Activated gamma-delta T cell treated with anti-CD3 and anti-CD28 coated beads, Interleukin-2, amount 50 U/mL, for 16 hours (primary cell): ENCODE measurements at places on chromosomes 4 and X.

DNA sequence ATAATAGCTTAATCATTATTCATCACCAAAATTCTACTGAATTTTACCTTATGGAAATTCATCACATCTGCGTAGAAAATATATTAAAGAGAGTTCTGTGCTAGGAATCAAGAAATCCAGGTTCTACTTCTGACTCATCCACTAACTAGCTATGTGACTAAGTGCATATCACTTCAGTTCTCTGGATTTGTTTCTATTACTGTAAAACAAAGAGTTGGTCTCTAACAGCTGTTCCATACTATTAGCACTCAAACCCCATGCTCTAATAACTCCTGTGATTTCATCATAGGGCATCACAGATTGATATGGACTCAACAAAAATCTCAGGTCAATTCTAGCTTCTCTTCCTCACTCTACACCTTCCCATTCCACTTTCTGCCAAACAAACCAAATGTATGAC, 572.0 kb downstream of the INPP4B start:
- DNase-seq: no peak

DNA sequence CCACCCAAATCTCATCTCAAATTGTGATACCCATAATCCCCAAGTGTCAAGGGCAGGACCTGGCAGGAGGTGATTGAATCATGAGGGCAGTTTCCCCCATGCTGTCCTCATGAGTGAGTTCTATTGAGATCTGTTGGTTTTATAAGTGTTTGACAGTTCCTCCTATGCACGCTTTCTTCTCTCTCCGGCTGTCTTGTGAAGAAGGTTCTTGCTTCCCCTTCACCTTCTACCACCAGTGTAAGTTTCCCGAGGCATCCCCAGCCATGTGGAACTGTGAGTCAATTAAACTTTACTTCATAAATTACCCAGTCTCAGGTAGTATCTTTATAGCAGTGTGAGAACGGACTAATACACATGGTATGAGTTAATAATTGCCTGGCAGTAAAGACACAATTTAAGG, 581.7 kb upstream of the AMOT start:
- DNase-seq: no peak

DNA sequence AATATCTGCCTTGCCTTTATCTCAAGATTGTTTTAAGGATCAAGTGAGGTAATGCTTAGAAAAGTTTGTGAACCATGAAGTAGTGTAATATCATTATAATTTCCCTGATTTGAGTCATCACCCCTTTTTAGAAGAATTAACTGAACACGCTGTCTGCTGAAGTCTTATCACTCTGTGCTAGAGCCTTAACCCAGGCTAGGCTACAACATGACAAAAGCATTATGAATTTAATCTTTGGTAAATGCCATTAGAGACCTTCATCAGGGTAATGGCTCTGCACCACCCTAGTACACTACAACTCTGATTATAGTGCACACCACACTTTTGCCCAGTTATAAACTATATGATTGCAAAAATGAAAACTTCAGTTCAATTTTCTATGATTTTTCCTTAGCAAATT, 118.3 kb downstream of the ADGRL3 start:
- DNase-seq: no peak

- no peak for DNase-seq
Observed at GRCh38 chrX:18725310-18725943, 18.0 kb downstream of the PPEF1 start.

DNA sequence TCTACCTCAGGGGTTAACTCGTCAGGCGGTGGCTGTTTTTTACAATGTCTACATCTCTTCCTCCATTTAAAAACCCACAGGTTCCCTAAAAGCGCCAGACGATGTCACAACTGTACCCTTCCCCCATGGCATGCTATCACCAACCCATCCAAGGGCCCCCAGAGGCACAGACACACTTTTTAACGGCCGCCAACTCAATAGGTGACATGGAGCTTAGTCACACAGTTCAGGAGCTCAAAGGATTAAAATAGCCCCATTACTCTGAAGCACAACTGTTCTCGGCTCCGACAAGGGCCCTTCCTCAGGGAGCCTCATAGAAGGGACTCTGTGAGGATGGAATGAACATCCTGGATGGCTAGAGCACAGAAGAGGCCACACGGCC, 12.4 kb downstream of the SH3KBP1 start:
- no peak for DNase-seq

- no peak for DNase-seq
Observed at GRCh38 chr4:84648178-84648577, 65.3 kb downstream of the CDS1 start.

- DNase-seq: no peak
Observed at GRCh38 chr4:113781439-113782040, 20.0 kb upstream of the CAMK2D start.

- no peak for DNase-seq
Observed at GRCh38 chr4:185472103-185472542, 590 bp upstream of the CCDC110 start.

DNA sequence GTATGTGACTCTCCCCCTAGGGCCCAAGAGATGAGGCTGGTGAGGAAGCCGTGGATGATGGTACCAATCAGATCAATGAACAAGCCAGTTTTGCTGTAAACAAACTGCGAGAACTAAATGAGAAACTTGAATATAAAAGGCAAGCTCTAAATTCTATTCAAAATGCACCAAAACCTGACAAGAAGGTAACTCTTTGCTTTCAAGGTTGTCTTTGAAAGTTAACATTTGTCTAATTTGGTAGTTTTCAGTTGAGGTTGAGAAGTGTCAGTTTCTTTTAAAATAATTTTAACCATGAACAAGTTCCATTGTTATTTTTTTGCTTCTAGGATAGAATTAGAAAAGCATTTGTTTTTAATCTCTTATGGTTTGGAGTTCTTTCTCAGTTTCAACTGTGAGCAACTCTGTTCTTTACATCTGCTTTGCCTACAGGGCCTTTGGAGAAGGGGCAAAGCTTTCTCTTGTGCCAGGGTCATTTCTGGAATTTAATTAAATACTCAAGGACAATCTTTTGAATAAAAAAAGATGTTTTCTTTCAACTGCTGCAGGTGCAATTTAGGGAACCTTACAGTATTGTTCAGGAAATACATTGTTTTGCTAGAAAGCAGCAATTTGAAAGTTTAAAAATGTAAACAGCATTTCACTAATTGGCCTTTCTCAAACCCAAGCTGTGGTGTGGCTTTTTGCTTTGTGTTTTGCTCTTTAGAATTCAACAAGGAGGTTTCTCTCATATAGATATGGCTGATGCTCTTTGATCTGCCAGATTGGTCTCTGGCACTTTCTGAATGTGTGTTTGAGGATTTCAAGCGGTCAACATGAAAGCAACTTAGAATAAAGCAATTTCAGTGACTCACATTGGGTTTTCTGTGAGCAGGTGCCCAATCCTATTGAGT, 62.9 kb downstream of the LRP2BP start:
- DNase-seq: no peak

DNA sequence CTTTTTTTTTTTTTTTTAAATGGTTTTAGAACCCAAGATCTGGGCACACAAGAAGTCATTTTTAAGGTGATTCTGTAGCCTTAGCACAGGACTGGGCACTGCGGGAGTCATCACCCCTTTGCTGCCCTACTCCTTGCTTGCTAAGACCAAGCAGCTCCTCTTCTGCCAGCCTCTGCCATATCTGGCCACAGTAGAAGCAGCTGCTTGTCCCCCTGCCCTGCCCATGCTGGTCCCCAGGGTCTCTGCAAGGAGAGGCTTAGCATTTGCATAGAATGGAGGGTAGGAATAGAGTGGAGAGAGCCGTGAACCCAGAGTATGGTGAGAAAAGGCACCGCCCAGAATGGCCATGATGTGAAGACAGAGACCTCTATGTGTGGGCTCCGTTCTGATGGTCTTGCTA, 109.3 kb downstream of the ADRA2C start:
- no peak for DNase-seq

- DNase-seq: no peak
Observed at GRCh38 chr4:62410371-62411003, 1210.4 kb downstream of the ADGRL3 start.

GRCh38 chrX:118901991-118902390, 72.4 kb upstream of the LONRF3 start:
- DNase-seq: no peak

DNA sequence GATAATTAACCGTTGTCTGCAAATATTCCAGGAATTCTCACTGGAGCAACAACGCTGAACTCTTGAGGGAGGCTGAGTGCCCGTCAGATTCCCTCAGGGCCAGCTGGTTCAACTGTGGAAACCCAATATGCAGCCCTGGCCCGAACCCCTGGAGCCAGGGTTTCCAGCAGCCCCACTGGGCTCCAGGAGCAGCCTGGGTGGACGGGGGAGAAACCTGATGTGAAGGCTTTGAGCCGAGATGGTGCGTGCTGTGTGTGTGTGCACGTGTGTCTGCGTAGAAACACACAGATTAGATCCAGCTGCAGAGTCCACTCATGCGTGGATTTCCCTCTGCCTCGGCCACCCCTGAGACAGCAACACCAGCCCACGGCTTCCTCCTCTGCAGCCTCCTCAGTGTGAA, 19.4 kb upstream of the SLC25A6 start:
- no peak for DNase-seq

DNA sequence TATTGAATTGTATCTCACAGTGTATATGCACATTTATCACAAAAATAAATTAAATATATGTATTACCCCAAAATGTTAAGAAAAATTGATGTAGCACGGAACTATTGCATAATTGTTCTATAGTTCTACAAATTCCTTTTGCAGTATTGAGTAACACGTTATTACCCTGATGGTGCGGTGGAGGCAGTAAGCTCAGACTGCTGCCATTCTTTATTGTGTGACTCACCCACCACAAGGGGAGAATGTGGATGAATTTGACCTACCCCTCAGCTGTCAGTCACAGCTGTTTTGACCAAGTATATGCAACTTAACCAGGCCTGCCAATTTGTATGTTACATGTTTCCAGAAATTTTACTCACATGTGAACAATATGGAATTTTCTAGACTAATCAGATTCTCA, 506.6 kb downstream of the SH3BGRL start:
- no peak for DNase-seq

DNA sequence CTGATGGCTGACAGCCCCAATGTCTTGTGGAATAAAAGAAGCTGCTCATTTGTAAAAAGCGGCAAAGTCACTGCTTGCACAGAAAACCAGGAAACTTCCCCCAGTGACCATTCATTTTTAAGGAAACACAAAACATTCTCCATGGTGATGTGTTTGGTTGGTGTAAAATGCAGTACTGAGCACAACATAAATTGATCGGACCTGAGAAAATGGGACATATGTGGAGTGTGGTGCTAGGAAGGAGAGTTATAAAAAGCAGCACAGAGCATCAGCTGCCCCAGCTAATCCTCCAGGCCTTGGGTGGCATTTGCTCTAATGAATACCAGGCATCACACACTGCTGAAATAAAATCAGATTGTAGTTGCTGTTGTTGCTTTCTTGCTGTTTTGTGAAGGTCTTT, 55.2 kb downstream of the GLRA2 start:
- no peak for DNase-seq

GRCh38 chr4:137599734-137600133, 67.4 kb upstream of the PCDH18 start:
- no peak for DNase-seq

DNA sequence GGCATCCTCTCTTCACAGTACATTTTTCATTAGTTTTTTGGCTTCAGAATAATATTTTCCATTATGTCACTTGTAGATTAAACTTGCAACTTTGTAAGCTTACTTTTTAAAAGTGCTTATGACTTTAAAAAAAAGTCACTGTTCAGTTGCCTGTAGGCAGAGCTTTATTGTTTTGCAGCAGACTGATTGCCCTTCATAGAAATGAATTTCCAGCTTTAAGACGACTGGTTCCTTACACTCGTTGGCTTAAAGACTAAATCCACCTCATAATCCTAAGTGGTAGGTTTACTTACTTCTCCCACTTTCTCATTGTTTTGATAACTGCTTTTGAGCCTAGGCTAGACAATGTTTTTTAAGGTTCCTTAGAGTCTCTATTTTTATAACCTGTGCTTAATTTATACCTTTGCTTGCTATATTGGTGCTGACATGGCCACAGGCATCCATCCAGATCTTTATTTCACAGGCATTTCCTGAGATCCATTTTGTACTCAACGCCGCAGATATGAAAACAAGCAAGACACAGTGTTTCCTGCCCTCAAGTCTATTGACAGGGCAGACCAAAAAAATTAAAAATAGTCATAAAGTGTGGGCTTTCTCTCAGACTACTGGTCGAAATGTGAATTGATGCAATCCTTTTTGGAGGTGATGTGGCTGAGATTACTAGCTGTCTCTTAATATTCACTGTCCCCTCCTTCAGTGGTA, 12.6 kb upstream of the IL13RA2 start:
- DNase-seq: no peak

DNA sequence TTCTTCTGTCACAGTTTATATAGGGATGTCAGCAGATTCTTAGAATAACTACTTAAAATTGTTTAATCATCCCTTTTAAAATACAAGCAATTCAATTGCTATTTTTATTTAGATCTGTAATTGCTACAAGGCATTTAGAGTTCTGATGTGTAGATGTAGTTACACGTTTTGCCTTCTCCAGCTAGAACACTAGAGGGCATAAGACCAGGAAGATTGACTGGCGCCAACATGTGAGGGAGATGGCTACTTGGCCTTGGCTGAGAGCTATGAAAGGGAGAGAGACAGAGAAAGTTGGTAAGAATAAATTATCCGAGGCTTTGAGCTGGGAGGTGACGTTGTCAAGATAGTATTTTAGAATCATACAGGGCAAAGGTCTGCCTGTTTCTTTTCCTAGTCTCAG, 563.7 kb upstream of the PRKX start:
- DNase-seq: no peak

- no peak for DNase-seq
Observed at GRCh38 chrX:131521824-131522223, 22.1 kb upstream of the OR13H1 start.

DNA sequence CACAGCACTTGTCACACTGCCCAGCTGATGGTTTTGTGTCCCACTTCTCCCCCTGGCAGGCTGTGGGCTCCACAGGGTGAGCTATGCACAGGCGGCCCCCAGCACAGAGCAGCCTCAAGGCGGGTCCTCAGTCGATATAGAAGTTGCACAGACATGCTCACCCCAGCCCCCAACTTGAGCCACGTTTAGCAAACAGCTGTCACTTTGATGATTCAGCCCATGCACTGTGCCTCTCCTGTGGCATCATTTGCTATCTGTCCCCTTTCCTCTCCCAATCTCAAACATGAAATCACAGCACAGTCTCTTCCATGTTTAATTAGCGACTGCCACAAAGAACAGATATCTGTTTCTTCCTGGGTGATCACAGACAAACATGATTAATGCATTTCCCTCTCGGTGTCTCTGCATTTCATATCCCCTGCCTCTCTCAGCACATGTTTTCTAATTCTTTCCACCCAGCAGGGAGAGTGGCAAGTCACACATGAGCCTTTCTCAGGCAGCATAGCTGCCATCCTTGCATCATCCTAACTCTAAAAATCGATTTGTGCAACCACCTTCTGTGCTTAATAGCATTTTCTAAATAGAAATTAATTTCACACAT, 204.9 kb downstream of the EVC2 start:
- DNase-seq: no peak

GRCh38 chr4:128715616-128716015, 93.9 kb upstream of the JADE1 start:
- no peak for DNase-seq

- no peak for DNase-seq
Observed at GRCh38 chr4:97367878-97368277, 775.4 kb downstream of the STPG2 start.

GRCh38 chr4:183249854-183250253, 70.2 kb downstream of the CLDN22 start:
- no peak for DNase-seq
